ENCODE measurements at places on chromosomes 7 and 10.

DNA sequence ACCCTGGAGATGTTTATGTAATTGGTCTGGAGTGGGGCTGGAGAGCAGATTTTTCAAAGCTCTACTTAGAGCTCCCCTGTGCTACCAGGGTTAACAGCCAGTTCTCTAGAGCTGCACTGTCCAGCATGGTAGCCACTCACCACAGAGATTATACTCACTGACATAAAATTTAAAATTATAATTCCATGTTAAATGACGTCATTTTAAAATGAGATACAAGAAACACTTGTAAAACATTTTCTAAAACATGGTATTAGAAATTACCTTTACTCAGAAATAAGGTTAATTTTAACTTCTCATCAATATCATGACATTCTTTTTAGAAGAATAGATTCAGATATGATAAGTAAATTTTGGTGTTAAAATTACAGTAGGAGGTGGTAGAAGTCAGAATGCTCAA is 306.2 kb upstream of the LRRN3 start:
- DNase-seq = no peak

DNA sequence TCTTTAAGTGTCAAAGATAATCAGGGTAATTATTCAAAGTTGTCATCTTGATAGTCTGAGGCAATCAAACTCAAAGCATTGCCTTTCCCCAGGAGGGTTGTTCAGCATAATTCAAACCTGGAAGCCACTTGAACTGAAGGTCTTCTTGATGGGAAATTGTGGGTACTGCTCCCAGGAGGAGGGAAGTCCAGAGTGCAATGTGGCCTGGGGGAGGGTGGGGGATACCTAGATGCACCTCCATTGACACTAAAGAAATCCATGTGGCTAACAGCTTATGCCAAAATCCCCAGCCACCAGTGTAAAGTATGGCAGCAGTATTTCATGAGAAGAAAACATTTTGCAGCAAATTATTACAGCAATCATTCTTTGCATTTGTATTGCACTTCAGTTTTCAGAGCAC is 114.9 kb downstream of the STRA8 start:
- no peak for DNase-seq

DNA sequence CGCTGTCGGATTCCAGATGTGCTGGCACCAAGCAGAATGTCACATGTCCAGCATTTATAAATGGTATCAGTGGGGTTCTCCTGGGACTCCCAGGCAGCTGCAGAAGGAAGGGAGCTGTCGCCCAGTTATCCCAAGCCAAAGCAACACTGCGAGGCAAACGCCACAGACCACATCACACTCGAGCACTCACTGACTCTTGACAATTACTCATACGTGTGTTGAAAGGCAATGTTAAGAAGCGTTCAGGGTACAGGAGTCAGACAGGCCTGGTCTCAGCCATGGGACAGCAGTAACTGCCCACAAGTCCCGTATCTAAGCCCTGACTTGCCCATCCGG is 113.4 kb downstream of the DIP2C start:
- DNase-seq = no peak

- no peak for DNase-seq
These were observed 3.9 kb downstream of the HPS6 start for GRCh38 chr10:102069071-102069470.

GRCh38 chr10:11907914-11908313 is 84.8 kb downstream of the PROSER2 start:
- no peak for DNase-seq

- DNase-seq = peak; percentile 82
These were observed 1.9 kb downstream of the FOXK1 start for GRCh38 chr7:4683884-4684565.

- DNase-seq = no peak
These were observed 176.7 kb downstream of the GNAI1 start for GRCh38 chr7:80311313-80311712.

DNA sequence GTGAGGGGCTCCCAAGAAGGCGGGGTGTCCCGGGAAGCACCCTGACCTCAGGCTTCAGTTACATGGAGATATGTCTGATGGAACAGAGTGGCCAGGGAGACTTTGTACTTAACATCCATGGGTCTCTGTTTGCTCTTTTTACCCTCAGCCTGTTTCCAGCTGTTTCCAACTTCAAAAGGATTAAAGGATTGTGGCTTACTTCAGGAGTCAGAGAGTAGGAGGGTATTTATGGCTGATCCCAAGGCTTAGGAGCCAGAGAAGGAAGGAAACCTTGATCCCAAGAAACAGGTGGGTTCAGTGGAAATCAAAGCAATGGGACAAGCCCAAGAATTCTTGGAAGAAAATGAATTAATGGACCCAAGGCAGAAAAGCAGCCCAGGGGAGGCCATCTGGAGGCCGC is 37.7 kb upstream of the ZNF438 start:
- no peak for DNase-seq

DNA sequence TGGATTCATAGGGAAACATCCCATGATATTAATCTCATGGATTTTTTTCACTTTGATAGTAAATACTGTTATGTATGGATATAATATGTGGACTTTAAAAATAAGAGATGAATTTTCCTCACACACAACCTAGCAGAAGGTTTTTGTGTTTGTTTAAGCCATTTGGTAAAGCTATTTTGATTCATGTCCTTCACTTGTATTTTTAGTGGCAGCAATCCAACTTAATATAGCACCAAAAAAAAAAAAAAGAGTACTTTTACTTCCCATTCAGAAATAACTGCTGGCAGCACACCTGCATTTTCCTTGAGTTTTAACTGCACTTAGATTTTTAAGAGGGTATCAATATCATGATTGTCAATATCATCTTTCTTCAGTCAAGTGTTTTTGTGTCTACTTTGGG is 60.0 kb downstream of the MCMBP start:
- no peak for DNase-seq

Data from right cardiac atrium (tissue), 5 donors.